ENCODE measurements at places on chromosomes 6 and 20.
A peak's percentile ranks its signal among the peaks of the same experiment; 100 is the strongest.

DNA sequence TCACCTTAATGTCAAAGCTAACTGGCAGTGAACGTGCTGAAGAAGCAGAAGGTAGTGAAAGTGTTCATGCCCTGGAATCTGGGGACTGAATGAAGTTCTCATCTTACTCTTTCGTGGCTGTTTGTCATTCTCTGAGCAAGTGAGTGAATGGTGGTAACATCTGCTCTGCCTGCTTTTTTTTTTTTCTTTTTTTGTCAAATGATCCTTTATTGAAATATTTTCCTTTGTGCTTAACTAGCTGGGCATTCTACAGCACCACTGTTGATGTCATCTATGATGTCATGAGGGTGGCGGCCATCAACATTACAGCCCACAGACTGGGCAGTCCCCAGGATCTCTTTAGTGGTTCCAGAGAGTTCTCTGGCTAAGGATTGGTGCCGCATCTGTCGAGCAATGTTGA, 65.2 kb downstream of the RIN2 start:
- no peak for DNase-seq

DNA sequence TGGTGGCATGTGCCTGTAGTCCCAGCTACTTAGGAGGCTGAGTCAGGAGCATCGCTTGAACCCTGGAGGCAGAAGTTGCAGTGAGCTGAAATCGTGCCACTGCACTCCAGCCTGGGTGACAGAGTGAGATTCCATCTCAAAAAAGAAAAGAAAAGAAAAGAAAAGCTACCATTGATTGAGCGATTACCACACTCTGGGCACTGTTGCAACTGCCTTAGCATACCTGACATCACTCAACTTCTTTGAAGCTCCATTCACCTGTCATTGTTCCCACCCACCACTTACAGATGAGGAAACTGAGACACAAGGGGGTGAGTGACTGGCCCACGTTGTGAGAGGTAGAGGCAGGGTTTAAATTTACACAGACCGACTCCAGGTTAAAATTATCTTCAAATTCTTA, 442.1 kb upstream of the SULF2 start:
- no peak for DNase-seq

DNA sequence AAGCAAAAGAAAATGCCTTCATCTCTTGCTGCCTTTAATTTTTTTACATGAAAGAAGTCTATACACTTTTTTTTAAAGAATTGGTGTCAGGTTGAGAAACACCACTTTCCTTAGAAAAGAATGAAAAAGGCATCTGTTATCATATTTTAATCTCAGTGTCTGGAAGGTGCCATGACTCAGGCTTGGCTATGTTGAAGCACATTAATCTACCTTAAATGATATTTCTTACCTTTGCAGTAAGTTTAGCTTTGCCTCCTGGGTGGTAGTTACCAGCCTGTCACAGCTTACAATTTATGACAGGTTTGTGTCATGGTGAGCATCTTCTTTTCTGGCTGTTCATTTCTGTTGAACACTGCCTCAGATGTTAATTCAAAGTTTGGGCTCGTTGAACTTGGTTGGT, 95.3 kb downstream of the RTN4IP1 start:
- DNase-seq = no peak

DNA sequence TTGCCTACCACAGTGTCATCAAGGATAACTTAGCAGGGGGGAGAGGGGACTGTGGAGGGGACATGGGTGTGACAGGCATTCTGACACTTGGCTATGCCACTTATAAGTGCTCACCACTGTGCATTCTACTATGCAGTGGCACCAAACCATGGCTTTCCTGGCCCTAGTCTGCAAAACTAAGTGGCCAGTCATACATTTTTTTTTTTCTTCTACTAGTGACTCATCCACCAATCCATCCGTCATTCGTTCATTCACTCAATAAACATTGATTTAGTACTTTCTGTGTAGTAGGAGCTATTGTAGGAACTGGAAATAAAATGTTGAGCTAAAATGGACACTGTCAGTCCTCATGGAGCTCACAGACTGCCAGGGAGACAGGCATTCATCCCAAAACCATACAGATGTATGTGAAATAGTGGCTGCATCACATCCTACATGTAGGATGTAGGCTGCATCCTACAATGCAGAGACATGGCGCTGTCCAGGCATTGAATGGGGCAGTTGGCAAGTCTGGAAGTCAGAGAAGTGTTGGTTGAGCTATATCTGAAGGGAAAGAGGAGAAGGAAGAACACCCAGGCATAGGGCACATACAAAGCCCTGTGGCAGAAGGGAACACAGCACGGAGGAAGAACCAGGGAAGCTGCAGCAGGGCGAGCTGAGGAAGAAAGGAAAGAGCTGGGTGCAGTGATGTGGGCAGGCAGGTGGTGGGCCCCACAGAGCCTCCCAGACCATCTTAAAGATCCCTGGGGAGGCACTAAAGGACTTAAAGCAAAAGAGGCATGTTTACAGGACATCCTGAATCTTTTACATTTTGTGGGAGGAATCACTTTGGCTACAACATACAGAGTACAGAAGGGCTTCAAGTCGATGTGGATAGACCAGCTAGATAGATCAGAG, 224.4 kb downstream of the UST start:
- no peak for DNase-seq

- peak; percentile 76 for DNase-seq
These were observed 118.3 kb downstream of the RALGAPA2 start for GRCh38 chr20:20594171-20594530.

- DNase-seq = no peak
These were observed 7.9 kb upstream of the ABRACL start for GRCh38 chr6:139020689-139021088.

DNA sequence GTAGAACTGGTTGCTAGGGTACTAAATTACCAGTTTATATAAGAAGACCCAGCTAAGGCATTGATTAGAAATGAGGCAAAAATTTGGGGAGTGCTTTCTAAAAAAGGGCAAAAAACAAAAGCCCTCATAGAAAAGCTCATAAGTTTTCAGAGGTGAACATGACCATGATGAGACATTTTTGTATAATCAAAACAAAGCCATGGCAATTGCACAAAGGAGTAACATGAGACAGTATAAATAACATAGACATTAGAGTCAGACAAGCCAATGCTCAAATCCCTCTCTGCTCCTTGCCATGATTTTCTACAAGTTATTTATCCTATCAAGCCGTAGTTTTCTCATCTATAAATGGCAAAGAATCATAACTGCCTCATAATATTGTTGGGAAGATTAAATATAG, 112.2 kb upstream of the ADTRP start:
- DNase-seq = no peak
